ENCODE measurements at places on chromosomes 16 and 17.

- no peak for DNase-seq
Measured at GRCh38 chr17:46943501-46944393, 20.8 kb downstream of the GOSR2 start.

GRCh38 chr16:75238132-75238852 is 13.1 kb downstream of the BCAR1 start:
- DNase-seq = no peak

DNA sequence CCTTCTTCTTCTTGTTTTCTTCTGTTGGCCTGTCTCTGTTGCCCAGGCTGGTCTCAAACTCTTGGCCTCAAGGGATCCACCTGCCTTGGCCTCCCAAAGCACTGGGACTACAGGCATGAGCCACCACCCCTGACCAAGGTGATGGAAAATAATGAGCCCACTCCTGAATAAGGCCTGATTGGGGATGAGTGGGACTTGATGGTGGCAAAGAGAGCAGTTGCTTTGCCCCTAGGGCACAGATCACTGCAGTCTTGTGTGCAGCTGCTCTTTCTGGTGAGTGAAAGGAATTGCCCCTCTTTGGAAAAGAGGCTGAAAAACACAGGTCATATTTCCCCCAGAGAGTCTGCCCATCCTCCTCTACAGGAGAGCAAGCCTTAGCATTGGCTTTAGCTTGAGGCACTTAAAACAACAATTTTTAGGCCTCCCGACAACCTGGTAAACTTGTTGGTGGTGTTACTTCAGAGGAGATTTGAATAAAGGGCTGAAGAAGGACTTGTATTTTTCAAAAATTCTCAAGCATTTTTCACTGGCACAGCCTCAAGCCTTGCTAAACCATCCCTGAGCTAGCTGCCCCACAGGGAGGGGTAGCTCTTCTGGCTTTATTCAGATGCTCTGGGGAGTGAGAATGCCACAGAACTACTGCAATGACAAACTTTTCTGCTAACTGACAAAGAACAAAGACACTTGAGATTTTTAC is 6.1 kb upstream of the PDP2 start:
- no peak for DNase-seq

DNA sequence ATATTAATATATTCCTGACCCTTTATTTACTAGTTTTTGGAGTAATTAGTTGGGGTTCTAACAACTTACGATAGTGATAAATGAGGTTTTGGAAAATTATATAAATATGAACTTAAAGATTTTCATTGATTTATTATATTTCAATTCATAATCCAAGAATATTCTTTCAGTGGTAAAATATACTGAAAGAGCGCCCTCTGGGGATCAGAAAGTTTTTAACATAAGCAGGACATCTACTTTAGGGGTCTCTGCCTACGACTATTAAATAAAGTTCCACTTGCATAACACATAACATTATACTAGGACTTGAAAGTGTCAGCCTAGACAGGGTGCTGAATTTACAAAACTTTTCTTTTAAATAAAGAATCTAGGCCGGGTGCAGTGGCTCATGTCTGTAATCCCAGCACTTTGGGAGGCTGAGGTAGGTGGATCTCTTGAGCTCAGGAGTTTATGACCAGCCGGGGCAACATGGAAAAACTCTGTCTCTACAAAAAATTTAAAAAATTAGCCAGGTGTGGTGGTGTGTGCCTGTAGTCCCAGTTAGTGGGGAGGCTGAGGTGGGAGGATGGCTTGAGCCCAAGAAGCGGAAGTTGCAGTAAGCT is 15.6 kb downstream of the RFWD3 start:
- DNase-seq = no peak

DNA sequence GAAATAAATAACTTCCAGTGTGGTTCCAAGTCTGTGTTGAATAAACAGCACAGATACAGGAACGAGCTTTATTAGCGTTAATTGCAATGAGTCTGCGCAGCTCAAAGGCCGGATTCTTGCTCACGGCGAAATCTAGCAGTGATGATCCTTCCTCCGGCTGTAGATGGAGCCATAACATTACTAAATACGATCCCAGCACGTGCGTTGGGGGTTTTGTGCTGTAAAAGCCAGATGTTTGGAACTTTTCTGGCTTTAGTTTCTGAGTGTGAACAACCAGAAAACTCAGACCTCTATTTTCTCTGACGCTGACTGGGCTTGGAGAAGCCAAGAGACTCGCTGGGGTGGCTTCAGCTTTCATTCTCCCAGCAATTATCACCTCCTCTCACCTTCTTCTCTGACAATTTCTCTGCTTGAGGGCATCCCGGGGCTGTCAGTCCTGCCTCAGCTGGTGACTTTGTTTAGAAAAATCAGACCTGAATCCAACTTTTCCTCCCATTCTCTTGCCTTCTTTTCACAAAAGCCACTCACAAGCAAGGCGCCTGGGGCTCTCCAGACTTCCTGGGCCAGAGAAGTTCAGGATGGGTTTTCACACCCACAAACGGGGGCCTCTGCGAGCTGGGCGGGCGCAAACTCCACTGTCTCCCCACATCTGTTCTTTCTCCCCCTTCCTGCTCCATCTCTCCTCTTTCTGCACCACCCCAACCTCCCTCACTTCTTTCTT is 47.1 kb upstream of the AKTIP start:
- DNase-seq = no peak

DNA sequence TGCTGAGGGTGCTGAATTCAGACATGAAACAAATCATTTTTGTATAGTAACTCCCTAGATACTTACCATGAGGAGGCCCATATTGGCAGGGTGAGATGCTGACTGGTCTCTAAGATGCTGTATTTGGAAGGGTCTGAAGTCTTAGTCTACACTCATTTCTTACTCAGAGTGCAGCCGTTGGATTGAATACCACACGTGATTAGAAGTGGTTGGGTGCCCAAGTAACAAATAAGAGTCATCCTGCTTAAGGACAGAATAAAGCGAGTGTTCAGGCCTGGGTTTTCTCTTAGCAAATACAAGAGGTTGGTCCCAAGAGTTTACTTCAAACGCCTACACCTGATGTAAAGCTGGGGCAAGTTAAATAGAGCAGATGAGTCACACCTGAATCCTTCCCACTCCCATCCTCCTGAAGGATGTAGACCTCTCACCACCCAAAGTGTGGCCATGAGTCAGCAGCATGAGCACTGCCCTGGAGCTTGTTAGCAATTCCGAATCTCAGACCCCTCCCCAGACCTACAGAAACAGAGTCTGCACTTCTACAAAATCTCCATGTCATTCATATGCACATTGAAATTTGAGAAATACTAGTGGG is 284.6 kb upstream of the CDH5 start:
- DNase-seq = no peak

- no peak for DNase-seq
Measured at GRCh38 chr16:16126896-16127295, 96.4 kb downstream of the ABCC6 start.

DNA sequence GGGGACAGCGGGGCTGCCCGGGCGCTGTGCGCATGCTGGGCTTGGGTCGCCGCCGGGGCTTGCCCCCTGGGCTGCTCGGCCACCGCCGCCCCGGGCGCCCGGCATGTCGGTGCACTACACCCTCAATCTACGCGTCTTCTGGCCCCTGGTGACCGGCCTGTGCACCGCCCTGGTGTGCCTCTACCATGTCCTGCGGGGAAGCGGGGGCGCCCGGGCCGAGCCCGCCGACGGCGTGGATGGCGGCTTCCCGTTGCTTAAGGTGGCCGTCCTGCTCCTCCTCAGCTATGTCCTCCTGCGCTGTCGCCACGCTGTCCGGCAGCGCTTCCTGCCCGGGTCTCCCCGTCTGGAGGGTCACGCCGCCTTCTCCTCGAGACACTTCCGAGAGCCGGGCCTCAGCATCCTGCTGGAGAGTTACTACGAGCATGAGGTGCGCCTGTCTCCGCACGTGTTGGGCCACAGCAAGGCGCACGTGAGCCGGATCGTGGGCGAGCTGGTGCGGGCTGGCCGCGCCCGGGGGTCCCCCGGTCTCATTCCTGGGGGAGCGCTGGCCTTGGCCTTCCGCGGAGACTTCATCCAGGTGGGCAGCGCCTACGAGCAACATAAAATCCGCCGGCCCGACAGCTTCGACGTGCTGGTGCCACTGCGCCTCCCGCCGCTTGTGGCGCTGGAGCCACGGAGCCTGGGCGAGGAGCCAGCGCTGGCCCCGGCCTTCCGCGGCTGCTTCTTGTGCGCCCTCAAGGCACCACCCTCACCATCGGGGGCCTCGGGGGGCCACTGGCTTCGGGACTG is 789 bp downstream of the ITPRIPL2 start:
- DNase-seq = no peak

GRCh38 chr16:15055141-15056053 is 477 bp downstream of the NTAN1 start:
- no peak for DNase-seq

Measured in cortex of kidney (tissue), 1 donor.